Fibroblast of lung (primary cell): ENCODE measurements at places on chromosomes 4 and X. TPM values are rescaled to one million over a fixed set of nuclear protein-coding genes. Genes with fewer than 3 reads are reported as not detected.

SCD5 gene
- total RNA-seq = 10.5 and 11.4 TPM in 2 replicates

SOD3 gene
- total RNA-seq = 16.7 and 34.8 TPM in 2 replicates

PLAC1 gene
- 0.17 and 0.26 TPM in 2 replicates for total RNA-seq

OPRPN gene
- not detected in 2 replicates for total RNA-seq

KLHL4 gene
- total RNA-seq = 2.1 and 3.5 TPM in 2 replicates

SASH3 gene
- not detected in 2 replicates for total RNA-seq

SPANXA2 gene
- not detected in 2 replicates for total RNA-seq

FAM114A1 gene
- total RNA-seq = 270 and 296 TPM in 2 replicates
